HFFc6 (cell line): ENCODE measurements at places on chromosomes 2 and 18.

DNA sequence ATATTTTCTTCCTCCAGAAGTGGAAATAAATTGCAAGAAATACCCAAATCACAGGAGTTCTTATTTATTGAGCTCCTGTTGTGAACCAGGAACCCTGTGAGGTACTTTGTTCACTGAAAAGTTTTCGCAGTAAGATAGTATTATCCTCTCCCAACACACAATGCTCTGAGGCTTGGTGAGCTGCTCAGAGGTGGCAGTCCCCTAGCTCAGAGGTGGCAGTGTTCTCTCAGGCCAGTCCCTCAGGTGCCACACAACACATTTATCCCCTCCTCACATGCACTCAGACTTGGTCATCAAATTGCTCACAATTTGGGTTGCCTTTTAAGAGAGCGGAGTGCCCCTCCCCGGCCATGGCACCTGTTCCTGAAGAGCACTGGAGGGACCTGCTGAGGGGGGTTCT lies 25.9 kb downstream of the FAM228A start:
- H3K4me3 ChIP-seq, result no peak overlapping the region
- H3K4me1 ChIP-seq, result no peaks in the 10 kb centered on the region

DNA sequence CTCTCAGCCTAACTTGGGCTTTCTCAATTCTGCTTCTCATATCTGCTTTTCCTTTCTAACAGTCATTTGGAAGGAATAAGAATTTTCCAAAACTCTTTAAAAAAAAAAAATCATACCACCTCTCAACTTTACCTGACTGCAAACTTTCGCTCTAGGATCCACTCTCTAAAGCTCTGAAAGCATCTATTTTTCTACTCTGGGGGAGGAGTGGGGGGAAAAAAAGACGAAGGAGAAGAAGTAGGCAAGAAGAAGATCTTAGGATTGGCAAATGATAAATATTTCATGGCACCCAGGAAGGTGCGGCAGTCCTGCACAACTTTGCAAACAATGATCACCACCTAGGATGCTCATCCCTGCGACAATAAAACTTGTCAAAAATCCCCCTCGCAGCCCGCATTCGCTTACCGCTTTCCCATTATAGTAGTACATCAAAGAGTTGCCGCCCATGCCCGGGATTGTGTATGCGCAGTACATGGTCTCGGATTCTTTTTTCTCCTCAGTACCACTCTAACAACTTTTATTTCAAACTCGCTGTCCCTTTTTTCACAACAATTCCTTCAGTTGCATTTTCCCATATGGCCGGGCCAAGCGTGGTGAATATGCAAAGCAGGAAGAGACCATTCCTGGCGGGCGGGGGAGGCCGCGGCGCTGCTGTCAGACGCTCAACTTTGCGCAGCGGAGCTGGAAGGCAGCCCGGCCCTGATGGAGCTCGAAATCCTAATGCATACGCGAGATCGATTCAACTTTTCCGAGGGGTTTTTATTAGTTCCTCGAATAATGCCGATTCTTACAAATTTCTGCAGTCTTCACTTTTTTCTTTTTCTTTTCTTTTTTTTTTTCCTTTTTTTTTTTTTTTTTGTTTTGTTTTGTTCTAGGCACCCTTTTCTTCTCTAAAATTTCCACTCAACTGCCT lies 266.5 kb downstream of the TCF4 start:
- H3K4me3 ChIP-seq, result peak overlapping the region; percentile 92
- H3K27me3 ChIP-seq, result peaks cover 3% of the 10 kb centered on the region
- H3K27ac ChIP-seq, result peak overlapping the region; percentile 87
- DNase-seq, result peak; percentile 91
- peaks cover 66% of the 10 kb centered on the region for H3K4me1 ChIP-seq

DNA sequence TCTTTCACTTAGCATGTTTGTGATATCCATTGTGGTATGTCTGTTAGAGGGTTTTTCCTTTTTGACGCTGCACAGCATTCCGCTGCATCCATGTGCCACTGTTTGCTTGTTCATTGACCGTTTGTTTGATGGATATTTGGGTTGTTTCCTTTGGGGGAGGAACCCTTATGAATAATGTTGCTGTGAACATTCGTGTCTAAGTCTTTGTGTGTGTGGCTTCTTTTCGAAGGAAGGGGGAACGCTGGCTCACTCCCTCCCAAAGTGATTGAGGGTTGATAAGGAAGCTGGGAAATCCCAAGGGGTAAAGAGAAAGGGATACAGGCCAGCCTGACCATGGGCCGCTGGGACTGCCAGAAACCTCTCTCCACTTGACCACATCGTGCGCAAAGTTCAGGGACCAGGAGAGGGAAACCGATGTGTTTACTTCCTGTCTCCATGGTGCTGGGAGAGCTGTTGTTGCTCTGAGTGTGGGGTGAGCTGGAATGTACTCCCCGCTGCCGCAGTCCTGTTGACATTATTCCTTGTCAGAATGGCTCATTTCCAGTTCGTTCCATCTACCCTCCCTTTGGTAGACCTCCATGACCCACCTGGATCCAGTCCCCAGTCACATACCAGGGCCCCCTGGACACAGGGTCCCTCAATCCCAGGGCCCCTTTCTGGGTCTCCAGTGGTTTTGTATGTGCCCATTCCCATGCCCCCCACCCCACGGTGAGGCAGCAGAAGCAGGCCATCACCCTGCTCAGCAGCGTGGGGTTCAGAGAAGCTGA lies 39.6 kb downstream of the HS1BP3 start:
- H3K4me1 ChIP-seq, result peaks cover 33% of the 10 kb centered on the region
- H3K27me3 ChIP-seq, result no peaks in the 10 kb centered on the region
- H3K36me3 ChIP-seq, result peaks cover 12% of the 10 kb centered on the region
- no peak overlapping the region for H3K4me3 ChIP-seq

- peaks cover 52% of the 10 kb centered on the region for H3K36me3 ChIP-seq
- DNase-seq, result no peak
- H3K27me3 ChIP-seq, result no peaks in the 10 kb centered on the region; the same call in none of the 2 replicates
- peaks cover 36% of the 10 kb centered on the region for H3K4me1 ChIP-seq
- no peak overlapping the region; the same call in 1 of the 2 replicates for H3K4me3 ChIP-seq
- H3K27ac ChIP-seq, result peak overlapping the region; percentile 73
Observed at GRCh38 chr2:134425724-134426496, 172.0 kb downstream of the MGAT5 start.

DNA sequence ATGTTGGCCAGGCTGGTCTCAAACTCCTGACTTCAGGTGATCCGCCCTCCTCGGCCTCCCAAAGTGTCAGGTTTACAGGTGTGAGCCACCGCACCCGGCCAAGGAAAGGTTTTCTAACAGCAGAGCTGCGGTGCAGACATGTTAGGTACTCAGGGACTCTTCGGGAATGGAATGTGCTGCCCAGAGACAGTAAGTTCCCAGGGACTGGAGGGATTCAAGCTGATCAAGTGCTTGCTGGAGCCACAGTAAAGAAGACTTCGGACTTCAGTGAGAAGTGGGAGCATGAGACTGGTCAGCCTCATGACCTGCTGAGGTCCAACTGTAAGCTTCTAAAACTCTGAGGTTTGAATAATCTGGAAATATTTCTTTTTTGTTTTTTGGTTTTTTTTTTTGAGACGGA lies 7.8 kb upstream of the DES start:
- peaks cover 40% of the 10 kb centered on the region for H3K4me1 ChIP-seq
- H3K36me3 ChIP-seq, result peaks cover 5% of the 10 kb centered on the region; the same call in 1 of the 2 replicates
- H3K27me3 ChIP-seq, result no peaks in the 10 kb centered on the region
- no peak overlapping the region for H3K27ac ChIP-seq

DNA sequence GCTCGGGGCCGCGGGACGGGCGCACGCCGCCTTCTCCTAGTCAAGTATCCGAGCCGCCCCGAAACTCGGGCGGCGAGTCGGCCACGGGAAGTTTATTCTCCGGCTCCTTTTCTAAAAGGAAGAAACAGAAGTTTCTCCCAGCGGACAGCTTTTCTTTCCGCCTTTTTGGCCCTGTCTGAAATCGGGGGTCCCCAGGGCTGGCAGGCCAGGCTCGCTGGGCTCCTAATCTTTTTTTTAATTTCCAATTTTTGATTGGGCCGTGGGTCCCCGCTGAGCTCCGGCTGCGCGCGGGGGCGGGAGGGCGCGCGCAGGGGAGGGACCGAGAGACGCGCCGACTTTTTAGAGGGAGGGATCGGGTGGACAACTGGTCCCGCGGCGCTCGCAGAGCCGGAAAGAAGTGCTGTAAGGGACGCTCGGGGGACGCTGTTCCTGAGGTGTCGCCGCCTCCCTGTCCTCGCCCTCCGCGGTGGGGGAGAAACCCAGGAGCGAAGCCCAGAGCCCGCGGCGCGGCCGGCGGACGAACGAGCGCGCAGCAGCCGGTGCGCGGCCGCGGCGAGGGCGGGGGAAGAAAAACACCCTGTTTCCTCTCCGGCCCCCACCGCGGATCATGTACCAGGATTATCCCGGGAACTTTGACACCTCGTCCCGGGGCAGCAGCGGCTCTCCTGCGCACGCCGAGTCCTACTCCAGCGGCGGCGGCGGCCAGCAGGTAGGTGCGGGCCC lies 617 bp downstream of the FOSL2 start:
- H3K27ac ChIP-seq, result peak overlapping the region; percentile 98; the same call in 1 of the 2 replicates
- peaks cover 12% of the 10 kb centered on the region; the same call in 1 of the 2 replicates for H3K36me3 ChIP-seq
- DNase-seq, result peak; percentile 64
- H3K4me1 ChIP-seq, result peaks cover 24% of the 10 kb centered on the region
- H3K27me3 ChIP-seq, result peaks cover 5% of the 10 kb centered on the region

GRCh38 chr18:77559274-77559910 lies 309.7 kb downstream of the GALR1 start:
- no peaks in the 10 kb centered on the region; the same call in 1 of the 2 replicates for H3K27me3 ChIP-seq
- DNase-seq, result no peak
- no peak overlapping the region for H3K4me3 ChIP-seq
- H3K27ac ChIP-seq, result no peak overlapping the region
- no peaks in the 10 kb centered on the region for H3K4me1 ChIP-seq

DNA sequence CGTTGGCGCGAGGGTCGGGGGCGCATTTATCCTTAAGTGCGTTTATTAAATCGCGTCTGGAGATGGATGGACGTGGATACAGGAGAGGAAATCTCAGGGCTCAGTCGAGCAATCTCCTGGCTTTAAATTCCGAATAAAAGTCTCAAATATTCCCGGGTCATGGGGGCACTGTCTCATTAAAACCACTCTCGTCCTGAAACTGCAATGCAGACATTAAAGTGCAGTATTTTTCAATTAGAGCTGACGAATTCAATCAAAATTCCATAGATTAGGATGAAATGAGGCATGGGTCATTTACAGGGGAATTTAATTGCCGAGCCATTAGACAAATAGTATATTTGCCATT lies 10.7 kb upstream of the GBX2 start:
- no peak for DNase-seq
- H3K27me3 ChIP-seq, result peaks cover 18% of the 10 kb centered on the region
- H3K4me1 ChIP-seq, result peaks cover 53% of the 10 kb centered on the region
- H3K27ac ChIP-seq, result no peak overlapping the region
- no peaks in the 10 kb centered on the region for H3K36me3 ChIP-seq

DNA sequence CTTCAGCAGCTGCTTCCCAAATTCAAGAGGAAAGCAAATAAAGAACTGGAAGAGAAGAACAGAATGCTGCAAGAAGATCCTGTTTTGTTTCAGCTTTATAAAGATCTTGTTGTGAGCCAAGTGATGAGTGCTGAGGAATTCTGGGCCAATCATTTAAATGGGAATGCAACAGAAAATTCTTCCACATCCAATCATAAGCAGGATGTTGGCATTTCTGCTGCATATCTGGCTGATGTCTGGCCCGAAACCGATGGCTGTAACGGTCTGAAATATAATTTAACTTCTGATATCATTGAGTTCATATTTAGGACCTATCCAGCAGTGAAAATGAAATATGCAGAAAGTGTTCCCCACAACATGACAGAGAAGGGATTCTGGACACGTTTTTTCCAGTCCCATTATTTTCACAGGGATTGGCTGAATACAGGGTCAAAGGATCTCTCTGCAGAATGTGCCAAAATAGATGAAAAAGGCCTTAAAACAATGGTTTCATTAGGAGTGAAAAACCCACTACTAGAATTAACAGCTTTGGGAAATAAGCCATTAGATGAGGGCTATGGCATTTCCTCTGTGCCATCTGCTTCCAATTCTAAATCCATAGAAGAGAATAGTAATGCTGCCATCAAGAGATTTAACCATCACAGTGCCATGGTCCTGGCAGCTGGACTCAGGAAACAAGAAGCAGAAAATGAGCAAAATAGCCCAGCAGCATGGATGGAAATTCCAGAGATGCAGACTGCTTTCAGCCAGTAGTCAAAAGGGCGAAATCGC lies 175.6 kb downstream of the MC4R start:
- no peak for DNase-seq
- no peak overlapping the region for H3K4me3 ChIP-seq
- no peaks in the 10 kb centered on the region for H3K36me3 ChIP-seq

- H3K4me3 ChIP-seq, result peak overlapping the region; percentile 38
- H3K27ac ChIP-seq, result peak overlapping the region; percentile 68
- DNase-seq, result no peak
- H3K4me1 ChIP-seq, result peaks cover 16% of the 10 kb centered on the region
- peaks cover 24% of the 10 kb centered on the region for H3K27me3 ChIP-seq
Observed at GRCh38 chr2:68367953-68368653, 3.0 kb downstream of the PLEK start.

- DNase-seq, result no peak
- no peaks in the 10 kb centered on the region; the same call in 1 of the 2 replicates for H3K27me3 ChIP-seq
- no peaks in the 10 kb centered on the region for H3K36me3 ChIP-seq
- no peak overlapping the region for H3K4me3 ChIP-seq
- H3K27ac ChIP-seq, result no peak overlapping the region
- H3K4me1 ChIP-seq, result no peaks in the 10 kb centered on the region
Observed at GRCh38 chr2:146821836-146822316, 1023.0 kb upstream of the ACVR2A start.

GRCh38 chr2:120715941-120716340 lies 19.7 kb upstream of the GLI2 start:
- peaks cover 5% of the 10 kb centered on the region for H3K27me3 ChIP-seq
- H3K4me3 ChIP-seq, result no peak overlapping the region
- peaks cover 40% of the 10 kb centered on the region for H3K4me1 ChIP-seq
- DNase-seq, result no peak
- H3K27ac ChIP-seq, result no peak overlapping the region
- H3K36me3 ChIP-seq, result no peaks in the 10 kb centered on the region

DNA sequence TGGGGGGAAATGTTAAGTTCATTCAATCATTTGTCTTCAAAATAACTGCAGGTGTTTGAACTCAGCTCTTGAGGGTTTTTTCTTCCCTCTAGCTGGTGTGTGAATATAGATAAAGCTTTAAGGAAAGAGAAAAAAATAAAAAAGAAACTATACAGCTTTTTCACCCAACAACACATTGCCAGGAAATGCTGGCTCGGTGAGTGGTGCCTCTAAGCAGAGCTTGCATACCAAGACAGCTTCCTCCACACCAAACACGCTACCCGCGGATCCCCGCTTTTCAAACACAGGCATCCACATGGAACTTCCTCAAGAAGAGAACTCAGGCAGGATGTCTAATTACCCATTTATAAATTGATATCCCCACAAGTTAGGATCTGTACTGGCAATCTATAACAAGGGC lies 69.8 kb upstream of the TANK start:
- peaks cover 7% of the 10 kb centered on the region for H3K27me3 ChIP-seq
- no peaks in the 10 kb centered on the region for H3K36me3 ChIP-seq
- no peaks in the 10 kb centered on the region; the same call in 1 of the 2 replicates for H3K4me1 ChIP-seq
- DNase-seq, result no peak

- DNase-seq, result no peak
- H3K27me3 ChIP-seq, result no peaks in the 10 kb centered on the region
- H3K27ac ChIP-seq, result no peak overlapping the region
- H3K4me3 ChIP-seq, result no peak overlapping the region
- H3K4me1 ChIP-seq, result no peaks in the 10 kb centered on the region
Observed at GRCh38 chr2:20781656-20782265, 41.1 kb downstream of the LDAH start.
